Cardiac atrium fibroblast (primary cell): ENCODE measurements at places on chromosomes 1 and 21. TPM values are rescaled to one million over a fixed set of nuclear protein-coding genes. Genes with fewer than 3 reads are reported as not detected.

SLC39A1 gene
- 91.7 and 96.9 TPM in 2 replicates for total RNA-seq

ZNF683 gene
- not detected in 2 replicates for total RNA-seq

ADAMTSL4 gene
- total RNA-seq, result 9.4 and 25.8 TPM in 2 replicates

CFAP74 gene
- not detected in 2 replicates for total RNA-seq

FMO4 gene
- total RNA-seq, result 13.2 and 13.4 TPM in 2 replicates

PHLDA3 gene
- total RNA-seq, result 39.7 and 49.2 TPM in 2 replicates

TRNP1 gene
- total RNA-seq, result 52.8 and 116 TPM in 2 replicates

RUNX3 gene
- total RNA-seq, result not detected in 2 replicates

CHI3L2 gene
- 4.9 and 46.3 TPM in 2 replicates for total RNA-seq
